ENCODE measurements at places on chromosomes 5 and 9.

GRCh38 chr9:95750725-95751519 is 124.6 kb upstream of the ERCC6L2 start:
- no peak for DNase-seq

GRCh38 chr5:19322716-19323485 is 665.1 kb downstream of the CDH18 start:
- DNase-seq = no peak

GRCh38 chr9:104682642-104683041 is 11.7 kb upstream of the OR13D1 start:
- no peak for DNase-seq

DNA sequence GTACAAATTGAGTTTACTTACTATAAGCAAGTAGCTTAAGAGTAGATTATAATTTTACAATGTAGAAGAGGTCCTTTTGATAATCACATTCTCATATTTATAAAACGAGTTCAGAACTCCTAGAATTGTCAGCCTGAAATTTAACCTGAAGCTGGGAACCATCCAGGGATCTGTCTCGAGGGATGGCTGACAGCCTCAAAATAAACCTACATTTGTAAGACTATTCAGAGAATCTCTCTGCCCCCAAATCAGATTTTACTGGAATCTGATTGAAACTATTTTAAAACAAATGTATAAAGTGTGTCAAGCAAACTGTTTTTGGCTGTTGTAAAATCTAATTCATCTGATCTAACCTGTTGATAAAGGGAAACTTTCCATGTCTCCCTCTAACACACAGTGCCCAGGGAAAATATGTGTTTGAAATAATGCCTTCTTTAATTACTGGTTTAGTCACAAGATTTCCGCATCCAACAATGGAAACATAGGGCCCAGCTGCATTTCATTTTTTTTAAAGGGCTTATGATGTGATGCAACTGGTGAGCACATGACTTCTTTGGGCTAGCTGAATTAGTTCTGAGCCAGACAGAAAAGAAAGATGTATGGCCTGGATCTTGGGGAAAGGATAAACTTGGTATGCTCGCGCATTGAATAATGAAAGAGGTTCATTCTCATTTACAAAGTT is 30.3 kb downstream of the SLC25A46 start:
- DNase-seq = peak; percentile 44

DNA sequence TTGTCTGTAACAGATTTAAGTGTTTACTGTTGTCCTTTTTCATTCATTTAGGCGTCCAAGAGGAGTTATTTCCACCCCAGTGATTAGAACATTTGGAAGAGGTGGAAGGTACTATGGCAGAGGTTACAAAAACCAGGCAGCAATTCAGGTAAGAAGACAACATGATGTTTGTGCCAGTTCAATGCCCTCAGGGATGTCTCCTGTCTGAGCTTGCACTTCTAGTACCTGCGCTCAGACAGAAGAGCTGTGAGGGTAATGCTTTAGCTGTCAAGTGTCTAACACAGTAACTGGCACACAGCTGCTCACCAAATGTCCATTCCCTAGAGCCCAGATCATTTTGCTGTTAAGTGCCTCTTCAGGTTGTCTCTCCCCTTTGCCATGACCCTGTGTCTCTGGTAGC is 14.2 kb upstream of the PHF2 start:
- DNase-seq = no peak

DNA sequence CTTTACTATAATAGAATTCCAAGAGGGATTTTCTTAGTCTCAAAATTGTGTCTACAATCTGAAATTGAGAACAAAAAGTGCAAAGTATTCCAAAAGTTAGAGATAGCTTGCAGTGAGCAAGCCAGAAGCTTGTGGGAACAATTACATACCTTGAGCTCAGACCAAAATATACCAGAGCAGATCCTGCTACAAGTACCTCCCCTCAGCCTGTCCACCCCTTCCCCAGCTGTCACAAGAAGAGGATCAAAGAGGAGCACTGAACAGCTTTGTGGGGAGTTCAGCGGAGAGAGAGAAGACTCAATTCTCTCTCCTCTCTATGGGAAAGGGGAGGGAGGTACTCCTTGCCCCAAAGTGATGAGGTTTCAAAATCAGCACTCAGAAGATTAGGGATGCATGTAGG is 869.2 kb upstream of the DMAC1 start:
- no peak for DNase-seq

DNA sequence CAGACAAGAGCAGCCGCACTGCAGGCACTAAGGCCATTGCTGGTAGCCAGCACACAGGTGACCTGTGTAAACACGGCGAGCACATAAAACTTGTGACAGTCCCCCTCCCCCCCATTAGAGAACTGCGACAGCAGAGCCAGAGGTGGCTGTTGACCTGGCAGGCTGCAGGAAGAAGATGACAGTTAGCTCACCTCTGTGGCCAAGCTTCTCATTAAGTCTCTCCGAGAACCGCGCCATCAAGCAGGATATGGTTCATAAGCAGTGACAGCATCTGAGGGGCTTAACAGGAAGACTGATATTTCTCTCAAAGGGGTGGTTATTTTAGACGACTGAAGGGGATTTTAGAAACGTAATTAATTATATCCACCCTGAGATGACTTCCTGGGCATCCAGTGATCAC is 5.2 kb downstream of the SURF4 start:
- DNase-seq = no peak

DNA sequence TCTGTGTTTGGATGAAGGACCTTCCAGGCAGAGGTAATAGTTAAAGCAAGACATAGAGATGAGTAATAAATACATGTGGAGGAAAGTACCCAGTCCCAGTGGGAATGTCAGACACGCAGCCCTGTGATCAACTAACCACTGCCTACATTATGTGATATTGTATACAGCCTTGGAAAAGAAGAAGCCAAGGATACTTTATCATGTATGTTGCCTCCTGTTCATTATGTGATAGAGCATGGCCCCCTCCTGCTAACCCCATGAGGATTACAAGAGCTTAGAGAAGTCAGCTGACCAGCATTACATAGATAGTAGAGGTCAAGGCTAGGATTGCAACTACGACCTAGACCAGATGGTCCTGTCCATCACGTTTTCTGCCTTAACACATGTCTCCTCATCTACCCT is 497.0 kb upstream of the TNC start:
- DNase-seq = no peak

GRCh38 chr9:137114613-137115393 is at the start of gene DPP7:
DPP7 (minus strand) TSS chr9:137114733; CDS start chr9:137114713, 20 bp downstream.
- DNase-seq = peak; percentile 61

- no peak for DNase-seq
These were observed 12.7 kb downstream of the ANKS6 start for GRCh38 chr9:98783518-98784226.

DNA sequence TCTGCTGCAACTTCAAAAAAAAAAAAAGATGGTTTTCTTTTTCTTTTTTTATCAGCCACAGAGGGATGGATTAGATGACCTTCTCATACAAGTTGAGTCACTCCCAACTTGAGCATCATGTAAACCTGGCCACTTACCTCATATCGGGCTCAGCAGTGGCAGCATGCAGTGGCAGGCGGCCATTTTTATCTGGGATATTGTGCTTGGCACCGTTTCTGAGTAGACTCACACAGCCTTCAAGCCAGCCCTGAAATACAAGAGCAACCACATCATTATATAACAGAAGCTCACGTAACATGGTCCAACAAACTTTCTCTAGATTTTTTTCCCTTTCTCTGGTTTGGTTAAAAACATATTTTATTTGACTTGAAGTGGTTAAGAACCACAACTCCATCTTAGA is 62.6 kb downstream of the ANKRD55 start:
- DNase-seq = no peak

GRCh38 chr5:156681265-156681664 is 168.8 kb upstream of the PPP1R2B start:
- no peak for DNase-seq

- DNase-seq = no peak
These were observed 40.6 kb downstream of the TEK start for GRCh38 chr9:27149651-27150050.

DNA sequence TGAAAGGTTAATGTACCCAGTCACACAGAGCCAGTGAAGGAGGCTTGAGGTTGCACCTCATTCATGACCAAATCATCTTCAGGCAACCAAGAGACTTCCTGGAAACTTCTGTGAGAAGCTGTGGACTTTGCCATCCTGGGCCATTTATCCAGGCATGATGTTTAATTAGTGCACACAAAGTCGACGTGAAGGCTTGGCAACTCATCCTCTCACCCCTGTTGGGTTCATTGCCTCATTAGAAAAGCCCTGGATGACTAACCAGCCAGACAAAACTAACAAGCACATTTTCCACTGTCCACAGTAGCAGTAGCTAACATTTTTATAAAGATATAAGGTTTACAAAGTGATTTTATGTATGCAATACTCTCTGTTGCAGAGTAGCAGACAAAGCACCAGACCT is 65.7 kb upstream of the ZNF462 start:
- DNase-seq = no peak

DNA sequence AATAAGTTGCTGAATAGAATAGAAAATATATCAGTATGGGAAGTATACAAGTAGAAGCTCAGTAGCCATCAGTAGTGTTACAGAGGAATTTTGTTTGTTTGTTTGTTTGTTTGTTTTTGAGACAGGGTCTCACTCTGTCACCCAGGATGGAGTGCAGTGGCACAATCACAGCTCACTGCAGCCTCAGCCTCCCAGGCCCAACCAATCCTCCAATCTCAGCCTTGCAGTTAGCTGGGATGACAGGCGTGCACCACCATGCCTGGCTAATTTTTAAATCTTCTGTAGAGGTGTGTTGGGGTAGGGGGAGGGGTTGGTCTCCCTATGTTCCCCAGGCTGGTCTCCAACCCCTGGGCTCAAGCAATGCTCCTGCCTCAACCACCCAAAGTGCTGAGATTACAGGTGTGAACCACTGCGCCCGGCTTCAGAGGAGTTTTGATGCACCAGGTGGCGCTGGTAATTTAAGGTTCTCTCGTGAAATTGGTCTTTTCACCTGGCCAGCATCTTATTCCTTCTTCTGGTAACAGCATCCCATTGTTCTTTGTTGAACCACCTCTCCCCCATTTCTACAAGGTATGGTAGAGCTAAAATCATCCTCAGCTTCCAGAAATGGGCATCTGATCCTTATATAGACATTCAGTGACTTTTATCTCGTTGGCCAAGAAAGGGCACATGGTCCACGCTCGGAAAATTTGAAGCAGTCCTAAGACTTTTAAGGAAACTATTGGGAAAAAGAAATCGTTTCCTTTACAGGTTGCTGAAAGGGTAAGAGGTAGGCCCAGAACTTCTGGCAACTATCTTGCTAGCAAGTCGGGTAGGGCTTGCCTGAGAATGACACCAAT is 157.1 kb downstream of the ARRDC3 start:
- DNase-seq = no peak

DNA sequence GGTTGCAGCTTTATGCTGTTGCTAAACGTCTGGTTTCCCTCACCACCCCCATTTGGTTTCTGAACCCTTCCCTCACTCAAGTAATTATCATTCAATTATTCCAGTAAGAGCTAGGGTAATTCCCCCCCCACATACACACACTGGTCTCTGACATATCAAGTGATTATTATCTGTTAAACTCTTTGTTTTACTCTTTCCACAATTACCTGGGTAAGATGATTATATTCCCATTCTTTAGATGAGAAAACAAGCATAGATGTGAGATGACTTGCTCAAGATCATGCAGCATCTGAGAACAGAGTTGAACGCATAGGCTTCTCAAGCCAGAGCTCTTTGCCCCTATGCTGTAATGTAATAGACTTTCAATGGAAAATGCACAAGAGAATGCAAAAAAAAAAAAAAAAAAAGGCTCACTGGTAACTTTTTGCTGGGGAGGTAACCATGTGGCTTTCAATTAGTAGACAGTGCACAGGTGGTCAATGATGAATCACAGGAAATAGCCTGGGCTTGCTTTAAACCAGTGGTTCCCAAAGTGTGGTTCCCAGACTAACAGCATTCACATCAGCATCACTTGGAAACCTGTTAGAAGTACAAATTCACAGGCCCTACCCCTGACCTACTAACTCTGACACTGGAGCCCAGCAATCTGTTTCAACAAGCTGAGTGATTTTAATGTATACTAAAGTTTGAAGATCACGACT is 87.6 kb downstream of the PIK3R1 start:
- DNase-seq = no peak

DNA sequence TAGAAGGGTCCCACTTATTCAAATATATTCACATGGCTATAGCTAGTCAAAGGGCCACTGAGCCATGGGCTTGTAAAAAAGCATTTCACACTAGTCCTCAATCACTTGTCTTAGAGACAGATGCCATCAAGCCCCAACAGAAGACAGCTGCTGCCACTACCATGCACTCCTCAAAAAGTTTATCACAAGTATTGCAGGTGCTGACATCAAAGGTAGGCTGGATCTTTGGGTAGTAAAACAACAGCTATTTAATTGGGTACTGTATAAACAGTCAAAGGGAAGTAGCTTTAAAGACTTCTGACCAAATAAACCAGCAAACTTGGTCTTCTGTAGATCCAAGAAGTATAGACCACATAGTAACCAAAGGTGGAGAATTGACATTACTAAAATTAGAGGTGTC is 59.2 kb upstream of the FER start:
- DNase-seq = no peak

DNA sequence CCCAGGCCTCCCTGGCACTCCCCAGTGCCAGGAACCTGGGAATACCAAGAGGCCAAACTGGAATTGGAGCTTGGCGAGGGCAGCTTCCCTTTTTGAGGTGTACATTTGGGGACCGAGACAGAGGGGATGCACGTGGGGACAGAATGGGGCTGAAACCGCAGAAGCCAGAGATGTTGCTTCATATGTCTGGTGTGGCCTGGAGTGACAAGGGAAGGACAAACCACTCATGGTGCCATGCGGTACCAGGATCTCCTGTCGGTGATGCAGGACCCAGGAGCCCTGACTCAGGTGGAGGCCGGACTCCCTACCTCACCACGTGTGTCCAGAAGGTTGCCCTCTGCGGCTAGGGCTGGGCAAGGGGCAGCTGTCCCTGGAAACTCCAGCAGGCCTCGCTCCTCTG is 4.0 kb upstream of the CSF2 start:
- DNase-seq = no peak

GRCh38 chr9:133960568-133961129 is 31.5 kb downstream of the VAV2 start:
- DNase-seq = no peak

GRCh38 chr9:87716141-87716540 is 9.8 kb upstream of the CTSL start:
- DNase-seq = peak; percentile 21

- no peak for DNase-seq
These were observed 146.4 kb upstream of the RETREG1 start for GRCh38 chr5:16763211-16763610.

- DNase-seq = no peak
These were observed 244.7 kb upstream of the GRAMD2B start for GRCh38 chr5:126178521-126178920.

DNA sequence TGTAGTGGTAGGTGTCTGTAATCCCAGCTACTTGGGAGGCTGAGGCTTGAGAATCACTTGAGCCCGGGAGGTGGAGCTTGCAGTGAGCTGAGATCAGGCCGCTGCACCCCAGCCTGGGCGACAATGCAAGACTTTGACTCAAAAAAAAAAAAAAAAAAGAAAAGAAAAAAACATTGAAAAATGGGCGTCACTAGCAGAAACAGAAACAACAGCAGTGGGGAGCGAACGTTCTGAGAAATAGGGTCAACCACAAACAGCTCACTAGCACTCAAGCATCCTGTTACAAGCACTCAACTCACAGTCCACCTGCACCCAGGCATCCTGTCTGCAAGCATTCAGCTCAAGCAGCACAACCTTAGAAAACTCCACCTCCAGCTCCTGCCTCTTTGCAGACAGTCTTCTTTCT is 17.2 kb downstream of the TRIM14 start:
- no peak for DNase-seq
